ENCODE measurements at places on chromosomes 16 and 17.

GRCh38 chr16:84467256-84467655 lies 37.2 kb downstream of the MEAK7 start:
- DNase-seq, result no peak

- no peak for DNase-seq
Observed at GRCh38 chr17:44967026-44967906, 837 bp downstream of the C1QL1 start.

DNA sequence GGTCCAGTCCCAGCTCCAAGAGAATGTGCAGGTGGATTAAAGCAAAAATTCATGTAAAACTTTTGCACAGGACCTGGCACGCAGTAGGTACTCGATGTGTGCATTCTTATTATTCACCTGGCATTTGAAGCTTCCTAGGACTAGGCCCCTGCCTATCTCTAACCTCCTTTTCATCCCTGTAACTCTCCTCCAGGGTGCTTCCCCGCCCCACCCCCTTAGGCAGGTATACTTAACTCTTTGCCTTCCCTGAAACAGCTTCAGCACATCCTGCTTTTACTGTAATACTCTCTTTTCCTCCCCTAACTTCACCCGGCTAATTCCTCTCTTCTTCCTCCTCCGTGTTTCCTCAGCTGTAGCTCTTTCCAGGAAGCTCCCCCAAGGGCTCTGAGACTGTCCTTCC lies 54.8 kb downstream of the CDK5R1 start:
- no peak for DNase-seq

GRCh38 chr17:6066183-6066948 lies 3.8 kb upstream of the WSCD1 start:
- DNase-seq, result no peak

Measured in NCI-H187 (cell line).